ENCODE measurements at places on chromosomes 5 and 9.
A peak's percentile ranks its signal among the peaks of the same experiment; 100 is the strongest.

GRCh38 chr5:34682926-34683623, 26.9 kb downstream of the RAI14 start:
- no peak for ATAC-seq

DNA sequence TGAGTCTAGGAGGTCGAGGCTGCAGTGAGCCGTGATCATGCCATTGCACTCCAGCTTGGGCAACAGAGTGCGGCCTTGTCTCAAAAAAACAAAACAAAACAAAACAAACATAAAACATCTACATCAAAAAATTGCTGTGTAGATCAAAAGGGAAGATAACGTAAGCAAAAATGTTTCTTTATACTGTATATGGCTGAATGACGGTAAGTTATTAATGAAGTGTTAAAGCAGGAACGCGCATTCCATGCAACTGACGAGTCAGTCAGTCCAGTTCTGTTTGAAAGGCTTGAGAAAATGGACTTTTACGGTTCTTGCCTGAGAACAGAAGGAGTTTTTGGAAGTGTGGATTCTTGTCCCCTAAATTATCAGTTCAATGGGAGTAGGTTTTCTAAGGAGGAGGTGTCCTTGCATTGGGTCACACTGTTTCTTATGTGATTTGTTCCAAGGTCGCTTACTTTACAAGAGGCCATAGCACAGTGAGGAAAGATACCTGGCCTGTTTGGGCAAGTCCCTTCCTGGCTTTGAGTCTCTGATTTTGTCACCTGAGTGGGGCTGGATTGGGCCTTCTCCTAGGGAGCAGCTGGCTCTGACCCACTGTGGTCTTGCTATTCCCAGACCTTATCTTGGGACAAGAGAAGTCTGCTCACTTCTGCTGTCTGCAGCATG, 6.6 kb upstream of the PTGS1 start:
- ATAC-seq: no peak

GRCh38 chr5:39780347-39780746, 355.6 kb upstream of the DAB2 start:
- peak; percentile 99 for ATAC-seq

- ATAC-seq: peak; percentile 43
Observed at GRCh38 chr9:133103183-133103986, 17.7 kb downstream of the RALGDS start.

- no peak for ATAC-seq
Observed at GRCh38 chr5:134902071-134902801, 2.7 kb upstream of the PCBD2 start.

DNA sequence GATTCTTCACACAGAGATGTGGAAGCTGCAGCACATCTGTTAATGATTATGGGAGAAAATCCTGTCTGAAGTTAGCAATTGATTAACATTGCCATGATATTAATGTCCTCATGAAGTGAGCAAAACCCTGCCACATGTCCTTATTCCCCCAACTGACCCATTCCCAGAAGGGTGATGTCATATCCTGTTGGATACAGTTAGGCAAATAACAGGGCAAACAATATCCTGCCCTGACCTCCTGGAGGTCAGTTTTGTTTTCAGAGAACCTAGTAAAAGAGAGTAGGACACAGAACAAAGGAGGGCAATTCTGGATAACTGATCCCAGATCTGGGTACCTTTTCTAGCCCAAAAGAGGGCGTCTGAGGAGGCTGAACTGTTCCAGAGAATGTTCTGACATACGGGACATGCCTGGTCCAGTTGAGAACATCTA, 11.0 kb downstream of the ABLIM3 start:
- peak; percentile 33 for ATAC-seq

DNA sequence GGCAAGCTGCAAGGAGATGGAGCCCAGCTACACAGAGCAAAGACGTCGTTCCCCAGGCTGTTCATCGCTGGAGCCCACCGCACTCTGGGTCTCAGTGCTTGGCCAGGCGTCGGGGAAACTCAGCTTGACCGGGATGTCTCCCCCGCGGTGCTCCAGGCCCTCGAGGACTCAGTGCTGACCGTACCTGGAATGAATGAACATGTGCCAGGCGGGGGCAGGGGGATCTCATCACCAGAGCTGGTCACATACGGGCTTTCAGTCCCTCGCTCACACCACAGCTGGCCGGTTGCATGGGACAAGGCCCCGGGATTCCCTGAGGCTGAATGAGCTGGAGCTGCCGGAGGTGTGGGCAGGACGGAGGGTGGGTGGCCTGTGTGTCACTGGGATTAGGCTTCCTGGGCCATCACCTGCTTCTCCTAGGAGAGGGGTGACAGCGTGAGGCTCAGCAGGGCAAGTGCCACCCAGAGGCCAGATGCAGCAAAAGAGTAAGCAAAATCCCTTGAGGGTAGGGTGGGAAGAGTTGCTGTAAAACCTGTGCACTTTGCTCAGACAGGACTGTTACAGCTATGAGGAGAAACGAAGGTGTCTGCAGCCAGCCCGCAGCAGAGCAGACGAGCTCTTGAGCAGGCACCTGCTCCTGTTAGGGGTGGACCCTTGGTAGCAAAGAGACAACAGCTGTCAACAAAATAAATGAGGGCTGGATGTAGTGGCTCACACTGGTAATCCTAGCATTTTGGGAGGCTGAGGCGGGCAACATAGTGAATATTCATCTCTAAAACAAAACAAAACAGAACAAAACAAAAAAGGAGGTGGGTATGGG, 70.7 kb upstream of the RAPGEF1 start:
- ATAC-seq: no peak

DNA sequence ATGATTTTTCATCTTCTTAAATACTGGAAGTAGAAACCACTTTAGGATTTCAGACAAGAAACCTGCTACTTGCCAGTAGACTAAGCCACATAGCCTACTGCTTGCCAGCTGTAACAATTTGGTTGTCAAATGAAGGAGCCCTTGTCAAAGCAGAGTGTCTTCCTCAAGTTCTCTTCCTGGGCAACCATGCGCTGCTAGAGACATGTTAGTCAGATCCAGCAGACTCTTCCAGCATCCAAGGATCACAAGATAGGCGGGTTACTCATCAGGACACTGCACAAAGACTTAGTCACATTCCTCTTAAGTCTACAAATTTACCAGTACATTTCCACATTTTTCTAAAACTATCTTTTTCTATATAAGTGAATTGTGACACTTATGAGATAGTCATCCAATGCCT, 24.4 kb downstream of the SKIC3 start:
- peak; percentile 86 for ATAC-seq
